GM10248 (cell line): ENCODE measurements at places on chromosomes 5 and 9.

DNA sequence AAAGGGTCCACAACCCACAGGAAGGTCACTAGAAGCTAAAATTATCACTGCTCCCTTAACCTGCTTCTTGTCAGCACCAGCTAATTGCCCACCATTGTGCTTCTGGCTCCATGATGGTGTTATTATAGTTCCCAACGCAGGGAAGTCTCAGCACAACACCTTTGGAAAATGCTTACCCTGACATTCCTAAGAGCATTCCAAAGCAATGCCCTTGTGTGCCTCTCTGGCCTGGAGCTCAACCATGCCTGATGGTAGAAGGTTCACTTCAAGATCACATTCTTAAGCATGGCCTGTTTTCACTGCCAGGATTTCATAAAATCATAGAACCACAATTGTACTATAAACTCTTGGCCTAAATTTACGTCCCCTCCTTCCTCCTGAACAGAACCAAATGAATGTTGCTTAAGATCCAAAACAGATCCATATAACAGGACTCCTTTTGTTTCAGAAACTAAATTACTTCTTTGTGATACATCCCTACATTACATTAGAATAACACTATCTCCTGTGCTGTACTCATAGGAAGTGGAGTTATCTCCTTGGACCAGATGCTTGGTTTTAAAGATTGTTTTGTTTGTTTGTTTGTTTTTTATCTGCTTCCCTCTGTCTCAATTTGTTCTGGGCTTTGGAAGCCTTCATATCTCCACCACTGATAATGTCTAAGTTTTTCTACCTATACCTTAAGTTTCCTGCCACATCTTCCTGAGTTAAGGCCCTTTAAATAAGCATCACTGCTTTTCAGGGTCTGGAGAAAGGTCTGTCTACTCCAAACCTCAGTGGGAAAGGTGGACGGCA, 32.1 kb downstream of the ARL15 start:
- DNase-seq = no peak

DNA sequence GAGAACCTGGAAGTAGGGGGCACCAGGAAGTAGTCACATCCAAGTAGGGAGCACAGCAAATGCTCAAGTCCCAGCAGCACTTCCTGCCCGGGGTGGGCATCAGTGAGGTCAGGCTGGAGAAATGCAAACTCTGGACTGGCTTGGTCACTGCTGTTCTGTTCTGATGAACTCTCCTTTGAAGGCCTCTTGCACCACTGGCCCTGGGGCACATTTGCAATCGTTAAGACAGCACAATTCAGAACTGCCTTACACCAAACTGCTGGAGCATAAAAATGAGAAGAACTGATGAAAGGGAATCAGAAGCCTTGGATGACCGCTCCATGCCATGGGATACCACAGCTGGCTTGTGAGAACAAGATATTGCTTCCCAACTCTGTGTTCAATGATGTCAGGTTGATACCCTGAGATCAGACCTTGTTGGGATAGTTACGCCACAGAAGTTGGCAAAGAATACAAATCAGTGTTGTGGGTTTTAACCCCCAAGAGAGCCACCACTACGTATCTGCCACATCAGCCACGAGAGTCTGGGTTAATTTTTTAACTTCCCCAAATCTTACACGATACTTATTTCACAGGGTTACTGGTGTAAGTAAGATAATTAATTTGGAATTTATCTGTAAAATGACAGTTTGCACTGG, 42.3 kb upstream of the ZSWIM6 start:
- no peak for DNase-seq

DNA sequence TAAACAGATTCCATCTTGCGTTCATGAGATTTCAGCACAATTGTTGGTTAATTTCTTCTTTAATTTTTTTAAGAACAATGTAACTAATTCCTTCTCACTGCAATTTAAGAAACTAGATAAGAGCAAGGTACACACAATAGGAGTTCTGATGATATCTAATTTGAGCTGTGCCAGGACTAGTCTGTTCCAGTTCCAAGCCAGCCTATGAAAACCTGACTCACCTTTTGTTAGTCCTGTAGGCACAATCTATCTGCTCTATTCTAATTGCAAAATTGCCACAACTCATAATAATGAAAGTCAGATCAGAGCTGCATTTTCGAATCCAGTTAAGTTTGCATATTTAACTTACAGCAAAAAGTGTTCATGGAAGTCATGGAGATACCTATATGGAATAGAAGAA, 494.1 kb upstream of the TUSC1 start:
- DNase-seq = no peak

DNA sequence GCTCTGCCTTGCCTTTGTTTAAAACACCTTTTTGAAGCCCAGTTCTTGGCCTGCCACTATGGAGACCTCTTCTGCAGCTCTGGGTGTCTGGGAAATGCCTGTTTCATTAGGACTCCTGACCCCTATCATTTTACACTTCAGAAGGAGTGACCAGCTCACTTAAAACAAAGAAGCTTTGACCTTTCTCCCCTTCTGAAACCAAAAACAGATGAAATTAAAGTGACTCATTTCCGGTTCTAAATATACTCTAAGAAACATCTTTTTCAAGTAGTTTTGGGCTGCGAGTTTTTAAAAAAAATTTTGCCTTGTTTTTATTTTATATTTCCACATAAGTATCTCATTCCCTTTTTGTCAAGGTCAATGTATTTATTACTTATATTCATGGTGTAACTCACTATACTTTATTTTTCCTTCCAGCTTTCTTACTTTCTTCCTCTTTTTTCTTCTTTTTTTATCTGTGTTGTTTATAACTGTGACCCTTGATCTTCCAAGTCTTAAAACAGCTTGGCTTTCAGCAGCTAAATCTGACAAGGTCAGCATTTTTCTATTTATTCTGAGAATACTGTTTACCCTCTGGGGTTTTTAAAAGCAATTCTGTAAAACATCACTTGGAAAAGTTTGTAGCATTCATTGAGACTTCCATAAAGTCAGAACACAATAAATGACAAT, 672.9 kb downstream of the NR2F1-AS1 start:
- DNase-seq = no peak

DNA sequence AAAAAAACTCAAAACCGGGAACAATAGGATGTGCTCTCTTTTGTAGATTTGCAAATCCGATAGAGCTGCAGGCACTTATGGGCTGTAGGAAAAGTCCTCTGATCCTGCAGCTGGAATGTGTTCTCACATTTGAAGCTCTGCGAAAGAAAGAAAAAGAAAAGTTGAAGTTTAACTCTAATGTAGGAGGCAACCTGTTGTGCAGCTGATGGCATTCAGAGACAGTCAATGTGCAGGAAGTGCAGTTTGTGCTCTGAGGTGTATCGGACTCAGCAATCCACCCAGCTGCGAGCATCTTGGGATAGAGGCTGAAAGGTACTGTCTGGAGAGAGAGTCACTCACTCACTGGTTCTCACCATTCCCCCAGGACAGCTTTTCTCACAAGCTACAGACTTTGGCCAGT, 339.2 kb downstream of the AGTPBP1 start:
- DNase-seq = no peak

- DNase-seq = no peak
Measured at GRCh38 chr9:126796758-126797157, 8.1 kb upstream of the ZBTB43 start.

DNA sequence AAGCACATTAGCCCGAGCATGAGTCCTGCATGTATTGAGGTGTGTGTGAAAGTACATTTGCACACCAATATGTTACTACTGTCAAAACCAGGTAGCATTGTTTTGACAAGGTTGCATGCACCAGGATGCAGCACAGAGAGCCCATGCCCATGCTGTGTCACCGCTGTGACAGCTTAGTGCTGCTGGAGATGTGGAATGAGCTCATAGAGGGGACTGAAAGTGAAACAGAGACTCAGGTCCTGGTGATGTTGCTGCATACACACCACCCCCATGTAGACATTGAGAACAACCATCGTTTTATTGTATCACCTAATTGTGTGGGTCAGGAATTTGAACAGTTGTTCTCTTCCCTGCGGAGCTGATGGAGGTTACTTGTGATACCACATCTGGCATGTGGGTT, 53.0 kb downstream of the GADD45G start:
- peak; percentile 57 for DNase-seq

- no peak for DNase-seq
Measured at GRCh38 chr5:119810217-119810616, 180.9 kb downstream of the FAM170A start.

DNA sequence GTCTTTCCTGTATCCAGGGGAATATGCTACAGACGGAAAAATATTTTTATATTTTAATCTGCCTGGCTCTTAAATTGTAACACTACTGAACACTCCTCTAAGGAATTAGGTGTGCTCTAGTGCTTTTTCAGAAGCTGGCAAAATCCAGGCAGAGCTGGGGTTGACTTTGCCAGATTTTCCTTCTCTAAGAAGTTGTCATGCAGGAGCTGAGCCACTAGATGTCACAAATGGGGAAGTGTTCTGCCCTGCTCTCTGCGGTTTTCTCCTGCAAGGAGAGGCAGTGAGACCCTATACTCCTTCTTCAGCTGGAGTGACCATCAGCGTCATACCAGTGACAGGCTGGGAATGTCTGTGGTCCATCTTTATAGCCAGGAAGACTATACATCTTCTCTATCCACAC, 112.5 kb downstream of the HAPLN1 start:
- peak; percentile 20 for DNase-seq
